ENCODE measurements at places on chromosomes 3 and 15.

DNA sequence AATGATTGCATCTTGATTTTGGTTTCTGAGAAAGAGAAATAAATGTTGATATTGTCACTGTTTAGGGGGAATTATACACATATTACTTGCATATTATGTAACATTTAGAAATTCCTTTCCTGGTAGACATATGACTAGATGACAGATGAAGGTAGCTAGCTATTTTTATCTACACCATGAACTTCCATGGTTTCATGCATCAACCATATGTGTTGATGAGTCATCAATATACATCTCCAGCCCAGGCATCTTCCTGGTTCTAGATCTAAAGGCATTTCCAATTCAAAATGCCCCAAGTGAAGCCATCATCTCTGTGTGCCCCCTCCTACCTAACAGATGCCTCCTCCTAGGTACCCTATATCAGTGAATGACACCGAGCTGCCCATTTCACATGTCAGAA, 9.5 kb upstream of the ADAMTSL3 start:
- DNase-seq: no peak

- no peak for DNase-seq
These were observed 338.1 kb upstream of the ARHGEF26 start for GRCh38 chr3:153783106-153783505.

GRCh38 chr3:136281966-136282520, 31.9 kb downstream of the PCCB start:
- DNase-seq: no peak

DNA sequence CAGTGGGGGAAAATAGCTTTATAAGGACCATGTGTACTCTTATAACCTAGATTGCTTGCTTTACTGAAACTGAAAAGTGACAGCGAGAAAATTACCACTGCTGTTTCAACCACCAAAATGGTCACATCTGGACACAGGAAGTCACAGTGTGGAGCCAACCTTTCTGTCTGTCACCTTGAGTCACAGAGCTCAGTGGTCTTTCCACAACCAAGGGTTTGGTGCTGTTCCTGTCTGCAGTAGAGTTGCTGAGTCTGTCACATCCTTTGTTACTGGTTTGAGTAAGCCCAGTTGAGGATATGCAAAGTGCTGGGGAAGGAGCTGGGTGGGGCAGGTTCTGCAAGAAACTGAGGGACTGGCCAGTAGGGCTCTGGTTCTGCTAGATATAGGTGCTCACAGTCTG, 139.1 kb upstream of the EIF1B start:
- DNase-seq: no peak

DNA sequence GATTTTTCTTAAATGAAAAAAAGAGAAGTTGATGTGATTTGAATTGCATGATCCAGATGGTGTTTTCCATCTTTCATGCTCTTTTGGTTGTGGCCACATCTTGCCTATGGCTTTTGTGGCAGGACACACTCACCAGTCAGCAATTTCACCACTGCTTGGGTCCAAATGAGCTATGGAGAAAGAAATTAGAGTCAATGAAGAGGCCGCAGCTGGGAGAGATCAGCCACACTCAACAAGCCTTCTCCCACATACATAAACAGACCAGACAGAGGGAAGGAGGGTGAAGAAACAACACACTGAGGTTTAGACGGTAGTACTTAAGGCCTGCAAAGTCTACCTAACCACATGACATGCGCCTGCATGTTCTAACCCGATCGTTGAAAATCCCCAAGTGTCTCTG, 110.7 kb upstream of the CDIN1 start:
- DNase-seq: no peak

DNA sequence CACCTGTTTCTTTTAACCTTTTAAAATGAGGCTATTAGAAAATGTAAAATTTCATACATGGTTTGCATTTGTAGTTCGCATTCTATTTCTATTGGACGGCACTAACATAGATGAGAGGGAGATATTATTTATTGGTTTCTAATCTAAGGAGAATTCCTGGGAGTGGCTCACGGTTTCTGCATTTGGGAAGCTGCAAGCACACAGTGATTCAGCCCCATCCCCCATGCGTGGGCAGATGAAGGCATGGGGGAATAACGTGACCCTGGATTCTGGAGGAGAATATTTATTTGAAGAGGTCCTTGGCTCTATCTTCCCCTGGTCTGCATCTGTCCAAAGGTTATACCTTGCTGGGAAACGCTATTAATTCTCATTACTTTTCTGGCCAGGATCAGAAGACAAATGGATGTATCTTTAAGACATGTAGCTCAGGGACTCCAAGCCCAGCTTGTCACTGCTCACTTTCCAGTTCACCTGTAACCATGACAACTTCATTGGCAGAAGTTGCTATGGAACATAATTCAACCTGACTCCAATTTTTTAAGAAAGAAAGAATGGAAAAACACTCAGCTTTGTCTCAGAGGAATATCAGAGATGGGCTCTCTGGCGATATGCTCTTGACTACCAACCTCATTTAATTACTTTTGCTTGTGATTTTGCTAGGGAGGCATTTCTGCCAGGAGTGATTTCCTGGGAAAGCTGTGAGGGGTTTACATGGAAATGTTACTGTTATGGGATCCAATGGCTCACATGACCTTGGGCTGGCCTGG, 27.2 kb upstream of the POMGNT2 start:
- no peak for DNase-seq

DNA sequence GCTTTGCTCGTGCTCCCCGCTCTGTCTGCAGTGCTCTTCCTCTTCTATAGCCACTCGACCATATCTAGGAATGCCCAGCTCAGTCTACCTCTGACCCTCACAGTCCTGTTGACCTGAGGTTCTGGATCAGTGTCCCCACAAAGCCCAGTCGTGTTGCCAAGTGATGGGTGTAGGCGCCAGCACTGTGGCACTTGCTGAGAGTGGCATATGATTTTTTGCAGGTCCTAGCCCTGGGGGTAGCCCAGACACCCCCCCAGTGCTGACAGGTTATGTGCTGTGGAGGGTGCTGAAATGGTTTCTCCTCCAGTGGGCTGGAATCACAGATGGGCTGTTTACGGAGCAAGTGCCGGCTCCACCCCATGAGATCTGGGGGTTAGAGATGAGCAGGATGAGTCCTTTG, 32.5 kb downstream of the ACAD9 start:
- no peak for DNase-seq

DNA sequence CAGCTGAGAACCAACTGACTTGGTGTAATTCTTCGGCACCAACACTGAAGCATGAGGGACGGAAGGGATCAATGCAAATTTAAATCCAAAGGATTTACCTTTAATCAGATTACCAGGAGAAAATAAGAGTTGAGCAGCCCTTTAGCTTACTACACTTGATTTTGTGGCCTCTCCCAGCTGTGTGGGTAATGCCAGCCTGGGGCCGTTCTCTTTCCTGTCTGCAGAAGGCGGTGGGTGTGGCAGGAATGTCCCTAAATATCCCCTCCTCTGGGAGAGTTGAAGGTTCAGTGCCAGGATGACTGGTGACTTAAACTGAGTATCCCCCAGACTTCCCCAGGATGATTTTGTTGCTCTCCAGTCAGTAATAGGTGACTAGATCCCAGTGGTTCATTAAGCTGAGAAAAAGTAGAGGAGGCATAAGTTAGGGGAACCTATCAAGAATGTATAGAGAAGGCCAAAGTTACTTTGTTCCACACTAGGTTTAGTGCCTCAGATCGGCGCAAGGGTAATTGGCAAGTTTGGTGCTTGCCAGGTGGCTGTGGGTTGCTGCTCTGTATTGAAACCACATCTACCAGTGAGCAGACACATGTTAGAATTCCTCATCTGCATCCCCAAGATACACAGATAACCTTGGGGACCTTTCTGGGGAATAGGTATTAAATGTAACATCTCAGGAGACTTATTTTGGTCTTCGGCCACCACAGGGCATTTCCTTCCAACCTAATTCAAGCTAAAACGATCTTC, 23.1 kb downstream of the MAPKBP1 start:
- no peak for DNase-seq

DNA sequence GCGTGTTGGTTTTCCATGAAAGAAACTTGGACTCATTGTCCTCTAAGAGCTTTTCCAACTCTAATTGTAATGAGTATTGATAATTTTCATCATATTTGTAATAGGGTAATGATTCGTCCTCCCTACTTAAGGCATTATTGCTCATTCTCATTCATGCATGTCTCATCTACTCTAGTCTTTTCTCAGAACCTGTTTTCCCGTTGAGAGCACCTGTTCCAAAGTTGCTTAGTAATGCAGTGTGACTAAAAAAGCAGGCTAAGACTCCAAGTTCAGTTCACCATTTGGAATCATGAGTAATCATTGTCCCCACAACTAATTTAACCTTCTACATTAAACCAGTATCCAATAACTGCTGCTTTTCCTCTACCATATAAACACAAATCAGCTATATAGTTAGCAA, 84.0 kb downstream of the FILIP1L start:
- DNase-seq: no peak

DNA sequence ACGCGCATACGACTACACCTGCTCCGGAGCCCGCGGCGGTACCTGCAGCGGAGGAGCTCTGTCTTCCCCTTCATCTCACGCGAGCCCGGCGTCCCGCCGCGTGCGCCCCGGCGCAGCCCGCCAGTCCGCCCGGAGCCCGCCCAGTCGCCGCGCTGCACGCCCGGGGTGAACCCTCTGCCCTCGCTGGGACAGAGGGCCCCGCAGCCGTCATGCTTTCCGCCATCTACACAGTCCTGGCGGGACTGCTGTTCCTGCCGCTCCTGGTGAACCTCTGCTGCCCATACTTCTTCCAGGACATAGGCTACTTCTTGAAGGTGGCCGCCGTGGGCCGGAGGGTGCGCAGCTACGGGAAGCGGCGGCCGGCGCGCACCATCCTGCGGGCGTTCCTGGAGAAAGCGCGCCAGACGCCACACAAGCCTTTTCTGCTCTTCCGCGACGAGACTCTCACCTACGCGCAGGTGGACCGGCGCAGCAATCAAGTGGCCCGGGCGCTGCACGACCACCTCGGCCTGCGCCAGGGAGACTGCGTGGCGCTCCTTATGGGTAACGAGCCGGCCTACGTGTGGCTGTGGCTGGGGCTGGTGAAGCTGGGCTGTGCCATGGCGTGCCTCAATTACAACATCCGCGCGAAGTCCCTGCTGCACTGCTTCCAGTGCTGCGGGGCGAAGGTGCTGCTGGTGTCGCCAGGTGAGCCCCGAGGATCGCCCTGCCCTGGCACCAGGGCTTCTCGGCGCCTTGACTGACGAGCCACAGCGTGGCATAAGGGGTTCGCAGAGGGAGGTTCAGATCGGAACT, 420 bp downstream of the SLC27A2 start:
- no peak for DNase-seq

DNA sequence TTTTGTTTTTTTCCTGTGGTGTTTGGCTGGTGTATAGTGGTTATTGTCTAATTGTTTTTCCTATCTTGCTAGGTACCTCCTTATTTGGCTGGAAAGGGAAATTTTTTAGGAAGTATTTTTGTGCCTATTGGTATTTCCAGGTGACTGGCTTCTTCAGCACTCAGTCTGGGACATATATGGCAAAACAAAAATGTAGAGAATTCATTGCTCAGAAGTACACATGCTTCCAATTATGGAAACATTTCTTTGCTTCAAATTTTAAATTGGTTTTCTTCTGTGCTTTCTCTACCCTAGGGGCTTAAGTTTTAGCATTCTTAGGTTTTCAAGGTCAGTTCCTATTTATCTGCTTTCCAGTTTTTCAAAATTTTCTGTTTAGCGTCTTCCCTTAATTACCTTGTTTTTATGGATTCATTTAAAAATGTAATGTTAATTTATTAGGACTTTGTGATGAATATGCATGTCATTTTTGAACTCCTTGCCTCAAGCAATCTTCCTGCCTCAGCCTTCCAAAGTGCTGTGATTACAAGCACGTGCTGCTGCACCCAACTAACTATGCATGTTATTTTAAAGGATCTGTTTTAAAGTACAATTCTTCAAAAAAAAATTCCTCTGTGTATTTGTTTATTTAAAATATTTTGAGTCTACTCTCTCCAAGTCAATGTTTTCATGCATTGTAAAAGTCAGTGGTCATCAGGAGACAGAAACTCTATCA, 231.9 kb upstream of the DPPA4 start:
- no peak for DNase-seq

DNA sequence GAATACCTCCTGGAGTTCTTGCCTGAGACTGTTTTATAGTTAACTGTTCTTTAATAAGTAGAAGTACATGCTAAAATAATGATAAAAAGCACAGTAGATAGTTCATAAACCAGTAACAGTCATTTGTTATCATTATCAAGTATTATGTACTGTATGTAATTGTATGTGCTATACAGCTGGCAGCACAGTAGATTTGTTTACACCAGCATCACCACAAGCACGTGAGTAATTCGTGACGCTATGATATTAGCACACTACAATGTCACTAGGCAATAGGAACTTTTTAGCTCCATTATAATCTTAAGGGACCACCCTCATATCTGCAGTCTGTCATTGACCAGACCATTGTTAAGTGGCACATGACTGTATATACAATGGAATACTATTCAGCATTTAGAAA, 534.7 kb downstream of the FHIT start:
- no peak for DNase-seq

DNA sequence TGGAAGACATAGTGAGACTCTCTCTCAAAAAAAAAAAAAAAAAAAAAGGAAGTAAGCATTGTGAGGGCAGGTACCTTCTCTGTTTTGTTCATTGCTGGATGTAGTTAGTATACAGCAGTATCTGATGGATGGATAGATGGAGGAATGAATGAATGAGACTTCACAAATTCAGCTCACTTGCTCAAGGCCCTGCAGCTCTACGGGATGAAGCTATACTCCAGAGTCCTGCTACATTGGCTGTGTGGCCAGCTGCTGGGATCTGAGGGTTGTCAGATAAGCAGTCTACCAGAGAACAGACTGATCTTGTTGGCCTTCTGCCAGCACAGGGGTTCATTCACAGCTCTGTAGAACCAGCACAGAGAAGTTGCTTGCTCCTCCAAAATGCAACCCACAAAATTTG, 35.0 kb downstream of the MLH1 start:
- no peak for DNase-seq

- DNase-seq: no peak
These were observed 50.3 kb upstream of the ATP13A3 start for GRCh38 chr3:194536871-194537637.

DNA sequence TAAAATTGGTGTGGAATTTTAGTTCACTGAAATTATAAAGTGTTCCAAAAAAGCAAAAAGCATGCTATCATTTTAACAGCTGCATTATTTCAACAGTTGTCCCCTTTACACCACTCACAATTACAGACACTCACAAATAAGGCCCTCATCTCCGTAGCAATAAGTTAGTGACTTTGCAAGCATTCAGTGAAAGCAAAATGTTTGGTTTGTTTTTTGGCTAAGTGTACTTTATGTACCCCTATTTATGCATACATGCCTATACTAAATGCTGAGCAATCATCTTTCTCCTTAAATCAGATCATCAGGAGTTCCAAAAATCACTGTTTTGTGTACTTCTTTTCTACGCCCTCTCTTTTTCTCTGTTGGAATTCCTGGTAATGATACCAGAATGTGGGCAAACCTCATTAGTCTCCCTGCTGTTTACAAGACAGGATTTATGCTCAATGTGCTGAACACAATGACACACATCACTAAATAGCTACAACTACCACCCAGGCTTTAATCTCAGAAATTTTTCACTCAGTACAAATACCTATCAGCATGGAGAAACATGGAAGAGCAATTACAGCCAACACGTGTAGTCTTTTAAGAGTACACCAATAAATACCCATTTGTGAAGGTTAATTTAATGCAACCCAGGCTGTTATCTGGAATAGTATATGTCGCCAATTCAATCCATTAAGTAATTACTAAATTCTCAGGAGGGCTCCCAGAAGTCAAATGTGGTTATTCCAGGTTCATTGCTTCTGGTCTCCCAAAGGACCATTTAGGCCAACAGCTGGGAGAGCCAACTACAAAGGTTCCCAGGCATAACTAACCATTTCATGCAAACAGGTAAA, 12.0 kb downstream of the ALDH1A2 start:
- no peak for DNase-seq

Data from stimulated activated CD8-positive, alpha-beta memory T cell treated with anti-CD3 and anti-CD28 coated beads, Interleukin-12 subunit alpha, Interleukin-12 subunit beta, amount 100 ng/mL, for 1 hour (primary cell).